ENCODE measurements at places on chromosomes 6 and 20.

DNA sequence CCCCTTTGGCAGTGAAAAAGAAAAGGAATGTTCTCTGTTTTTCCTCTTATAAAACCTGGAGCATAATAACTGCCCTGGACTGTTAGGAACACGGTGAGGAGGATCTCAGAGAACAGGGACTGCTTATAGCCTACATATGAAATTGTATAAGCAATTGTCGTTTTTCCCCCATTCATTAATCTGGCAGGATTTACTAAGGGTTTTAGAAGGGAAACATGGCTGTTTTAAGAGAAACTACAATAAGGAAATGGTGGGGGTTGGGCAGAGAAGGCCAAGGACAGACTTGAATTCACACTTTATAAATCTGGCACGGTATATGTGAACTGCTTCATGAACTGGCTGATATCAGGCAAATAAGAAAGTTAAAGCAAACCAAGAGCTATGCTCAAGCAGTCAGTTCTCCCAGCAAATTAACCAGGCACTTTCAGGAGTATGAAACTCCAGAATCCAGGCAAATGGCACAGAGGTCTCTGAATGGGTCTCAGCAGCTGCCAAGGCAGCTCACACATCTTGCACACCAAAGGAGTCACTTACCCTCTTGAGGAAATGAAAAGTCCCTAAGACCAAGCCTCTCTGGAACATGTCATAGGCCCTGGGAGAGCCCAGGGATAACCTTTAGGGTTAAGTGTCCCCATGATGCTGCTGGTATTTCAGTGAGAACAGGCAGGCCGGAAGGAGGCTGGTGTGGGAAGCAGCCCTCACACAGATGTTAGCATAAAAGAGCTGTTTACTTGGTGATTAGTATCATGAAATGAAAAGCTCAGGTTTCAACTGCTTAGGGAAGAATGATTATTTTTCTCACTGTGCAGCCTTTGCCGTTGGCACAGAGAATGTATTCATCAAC, 260.5 kb upstream of the MARCKS start:
- H3K27ac ChIP-seq: peak overlapping the region; percentile 40
- DNase-seq: peak; percentile 35
- H3K4me3 ChIP-seq: no peak overlapping the region

DNA sequence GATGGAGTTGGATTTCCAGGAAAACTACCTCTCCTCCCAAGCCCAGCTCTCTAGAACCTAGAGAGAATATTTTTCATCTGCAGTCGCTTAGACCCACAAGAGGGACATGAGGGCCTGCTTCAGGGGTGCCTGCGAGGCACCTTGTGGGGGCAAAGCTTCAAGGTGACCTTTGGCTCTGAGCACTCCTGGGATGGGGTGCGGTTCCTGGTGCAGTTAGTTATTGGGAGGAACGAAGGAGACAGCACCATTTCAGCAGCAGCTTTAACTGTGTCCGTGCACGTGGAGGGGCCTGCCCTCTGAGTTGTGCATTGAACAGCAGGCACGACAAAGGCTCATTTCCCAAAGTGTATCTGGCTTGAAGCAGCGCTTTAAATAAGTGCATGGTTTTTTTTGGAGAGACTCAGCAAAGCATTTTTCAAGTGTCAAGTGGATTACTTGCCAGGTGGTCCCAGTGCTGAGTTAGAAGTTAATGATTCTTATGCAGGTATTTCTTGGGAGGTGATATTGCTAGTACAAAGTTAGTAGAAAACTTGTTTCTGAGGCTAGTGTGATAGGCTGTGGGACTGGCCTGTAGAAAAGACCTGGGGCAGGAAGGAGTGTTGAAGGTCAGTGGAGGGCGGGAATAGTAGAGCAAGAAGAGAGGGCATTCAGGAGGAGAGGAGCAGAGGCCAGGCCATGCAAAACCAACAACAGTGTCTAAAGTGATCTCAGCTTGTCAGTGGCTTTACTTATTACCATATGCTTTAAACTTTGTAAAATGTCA, 3.8 kb downstream of the IGF2R start:
- no peaks in the 10 kb centered on the region for H3K27me3 ChIP-seq
- H3K4me1 ChIP-seq: peaks cover 87% of the 10 kb centered on the region

GRCh38 chr6:149983145-149983544, 19.4 kb downstream of the ULBP1 start:
- DNase-seq: no peak
- H3K4me3 ChIP-seq: no peak overlapping the region
- H3K27ac ChIP-seq: no peak overlapping the region
- peaks cover 86% of the 10 kb centered on the region for H3K27me3 ChIP-seq
- no peaks in the 10 kb centered on the region for H3K36me3 ChIP-seq

DNA sequence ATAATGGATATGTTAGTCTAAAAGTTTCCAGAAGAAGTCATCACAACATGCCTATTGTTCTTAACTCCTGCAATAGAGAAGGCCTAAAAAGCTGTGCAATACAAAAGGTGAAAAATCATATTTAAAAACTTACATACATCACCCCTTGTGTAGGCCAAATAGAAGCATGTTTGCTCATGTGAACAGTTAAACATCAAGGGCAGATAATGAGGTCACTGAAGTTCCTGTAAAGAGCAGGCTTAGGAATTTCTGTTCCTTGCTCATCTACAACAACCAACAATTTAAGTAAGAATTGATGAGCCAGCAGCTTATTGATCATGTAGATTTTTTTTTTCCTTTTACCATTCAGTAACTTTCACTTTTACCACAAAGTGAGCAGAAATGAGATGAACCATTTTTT, 7.5 kb upstream of the NUP153 start:
- H3K27me3 ChIP-seq: no peaks in the 10 kb centered on the region
- DNase-seq: no peak
- H3K36me3 ChIP-seq: no peaks in the 10 kb centered on the region
- H3K4me3 ChIP-seq: no peak overlapping the region

- H3K27ac ChIP-seq: no peak overlapping the region
- H3K4me3 ChIP-seq: no peak overlapping the region
- no peaks in the 10 kb centered on the region for H3K27me3 ChIP-seq
- H3K36me3 ChIP-seq: peaks cover 44% of the 10 kb centered on the region
- no peak for DNase-seq
- H3K4me1 ChIP-seq: peaks cover 5% of the 10 kb centered on the region
Observed at GRCh38 chr6:127289934-127290333, 23.3 kb downstream of the RNF146 start.

DNA sequence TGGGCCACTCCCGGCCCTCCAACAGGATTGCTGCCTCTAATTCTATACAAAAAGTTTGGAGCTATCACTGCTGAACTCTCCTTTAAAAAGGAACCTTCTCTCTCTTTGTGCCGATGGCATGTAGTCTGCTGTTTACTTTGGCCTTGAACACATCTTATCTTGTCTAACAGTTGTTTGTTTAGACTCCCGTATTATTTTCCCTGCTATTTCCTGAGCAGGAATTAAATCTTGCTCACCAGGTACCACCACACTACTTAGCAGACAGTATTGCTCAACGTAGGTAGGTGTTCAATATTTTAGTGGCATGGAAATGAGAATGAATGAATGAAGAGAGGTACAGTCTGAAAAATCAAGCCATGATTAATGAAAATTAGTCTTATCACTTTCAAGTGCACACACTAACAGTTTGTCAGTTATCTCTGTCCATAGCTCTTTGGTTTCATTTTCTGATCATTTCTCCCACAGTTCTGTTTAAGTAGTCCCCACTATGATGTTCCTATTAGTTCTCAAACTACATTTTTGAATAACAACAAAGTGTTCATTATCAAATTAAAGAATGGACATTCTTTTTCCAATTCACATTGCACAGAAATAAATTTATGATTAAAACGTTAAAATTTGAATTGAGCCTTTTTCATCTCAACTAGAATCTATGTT, 6.8 kb upstream of the HEY2 start:
- H3K4me1 ChIP-seq: no peaks in the 10 kb centered on the region
- no peak for DNase-seq
- H3K4me3 ChIP-seq: no peak overlapping the region
- no peaks in the 10 kb centered on the region for H3K36me3 ChIP-seq
- H3K27me3 ChIP-seq: peaks cover 32% of the 10 kb centered on the region
- no peak overlapping the region for H3K27ac ChIP-seq

All from stomach (tissue), 19 donors.